ENCODE measurements at places on chromosomes 6 and 20.

- DNase-seq, result no peak
Measured at GRCh38 chr6:27135087-27135657, 112.3 kb upstream of the PRSS16 start.

DNA sequence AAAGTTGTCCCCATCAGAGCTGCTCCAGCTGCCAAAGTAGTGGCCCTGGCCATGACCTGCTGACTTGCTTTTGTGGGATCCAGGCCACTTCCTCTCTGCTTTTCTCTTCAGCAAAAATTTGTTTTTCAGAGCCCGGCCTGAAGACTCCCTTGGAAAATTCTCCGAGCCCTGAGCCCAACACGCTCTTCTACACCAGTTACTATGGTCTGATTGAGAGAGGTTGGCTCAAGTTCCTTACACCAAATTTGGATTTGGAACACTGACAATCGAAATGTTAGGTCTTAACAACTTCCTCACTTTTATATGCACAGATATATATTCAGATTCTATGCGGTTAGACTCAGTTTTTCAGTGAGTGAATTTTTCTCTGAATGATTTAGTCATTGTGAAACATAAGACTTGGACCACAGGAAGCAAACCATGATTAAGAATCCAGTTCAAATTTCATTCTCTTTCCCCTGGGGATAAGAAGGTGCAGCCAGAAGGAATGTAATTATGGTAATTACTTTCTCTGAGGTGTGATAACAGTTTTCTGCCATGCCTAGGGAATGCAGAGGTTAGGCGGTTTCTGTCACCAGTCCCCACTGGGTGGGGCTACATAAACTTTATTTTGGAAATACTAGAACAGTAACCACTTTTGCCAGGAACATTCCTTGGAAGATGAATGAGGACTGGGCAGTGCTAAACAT lies 365.2 kb downstream of the SYNE1 start:
- DNase-seq, result no peak

- DNase-seq, result no peak
Measured at GRCh38 chr20:13236990-13237720, 16.1 kb downstream of the ISM1 start.

DNA sequence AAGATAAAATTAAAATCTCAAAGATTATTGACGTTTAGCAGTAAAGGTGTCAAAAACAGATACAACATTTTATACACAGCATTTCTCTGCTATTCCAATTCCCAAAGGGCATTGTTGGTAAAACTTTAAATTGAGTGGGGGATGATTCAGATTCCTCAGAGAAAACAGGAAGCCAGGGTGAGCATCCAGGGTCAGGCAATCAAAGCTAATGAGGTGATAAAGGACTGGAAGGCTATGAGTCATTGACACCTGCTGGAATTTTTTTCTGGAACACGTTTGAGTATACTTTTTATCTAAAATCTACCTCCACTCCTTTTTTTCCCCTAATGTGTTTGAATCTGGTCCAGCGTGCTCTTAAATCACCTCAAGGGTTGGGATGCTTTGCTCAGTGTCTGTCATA lies 52.2 kb downstream of the FKBP1C start:
- DNase-seq, result no peak

- DNase-seq, result no peak
Measured at GRCh38 chr6:22673474-22673873, 104.1 kb downstream of the HDGFL1 start.

- no peak for DNase-seq
Measured at GRCh38 chr6:24231438-24231977, 105.5 kb downstream of the NRSN1 start.

DNA sequence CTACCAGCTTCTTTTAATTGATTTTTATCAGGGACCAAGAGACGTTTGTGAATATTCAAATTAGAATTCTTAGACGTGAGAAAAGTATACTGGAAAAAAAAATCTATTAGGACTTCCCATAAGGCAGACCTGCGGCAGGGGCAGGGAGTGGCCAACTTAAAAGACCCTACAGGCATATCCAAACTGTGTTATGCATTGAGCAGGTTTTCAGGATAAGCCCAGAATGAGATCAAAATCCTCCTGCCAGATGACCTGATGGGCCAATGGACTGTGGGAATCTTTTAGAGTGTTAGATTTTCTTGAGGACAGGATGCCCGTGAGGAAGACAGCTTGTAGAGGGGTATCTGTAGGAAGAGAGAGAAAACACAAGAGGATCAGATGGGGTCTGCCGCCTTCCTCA lies 391.5 kb downstream of the CD83 start:
- no peak for DNase-seq

- DNase-seq, result no peak
Measured at GRCh38 chr6:40409716-40410397, 177.3 kb downstream of the LRFN2 start.

All from germinal center (tissue), 1 donor.